Activated CD4-positive, alpha-beta T cell treated with anti-CD3 and anti-CD28 coated beads, Interleukin-2, amount 10 ng/mL, durations not matched to agents 7 days and 5 days (primary cell): ENCODE measurements at places on chromosomes 2 and 18. TPM values are rescaled to one million over a fixed set of nuclear protein-coding genes. Genes with fewer than 3 reads are reported as not detected.
A peak's percentile ranks its signal among the peaks of the same experiment; 100 is the strongest.

GRCh38 chr2:180952082-180952481, 28.3 kb upstream of the UBE2E3 start:
- H3K27ac ChIP-seq, result no peak overlapping the region
- no peaks in the 10 kb centered on the region for H3K36me3 ChIP-seq
- DNase-seq, result no peak
- peaks cover 23% of the 10 kb centered on the region for H3K27me3 ChIP-seq
- peaks cover 5% of the 10 kb centered on the region for H3K4me1 ChIP-seq
- H3K4me3 ChIP-seq, result no peak overlapping the region

- no peak overlapping the region for H3K27ac ChIP-seq
- no peak for DNase-seq
- H3K4me3 ChIP-seq, result no peak overlapping the region
- H3K4me1 ChIP-seq, result peaks cover 6% of the 10 kb centered on the region
Measured at GRCh38 chr18:13026583-13027270, 35.6 kb downstream of the CEP192 start.

- no peak overlapping the region for H3K27ac ChIP-seq
- no peak for DNase-seq
- H3K4me1 ChIP-seq, result no peaks in the 10 kb centered on the region
- no peak overlapping the region for H3K4me3 ChIP-seq
- no peaks in the 10 kb centered on the region for H3K36me3 ChIP-seq
Measured at GRCh38 chr18:8901019-8901418, 195.7 kb downstream of the MTCL1 start.

DNA sequence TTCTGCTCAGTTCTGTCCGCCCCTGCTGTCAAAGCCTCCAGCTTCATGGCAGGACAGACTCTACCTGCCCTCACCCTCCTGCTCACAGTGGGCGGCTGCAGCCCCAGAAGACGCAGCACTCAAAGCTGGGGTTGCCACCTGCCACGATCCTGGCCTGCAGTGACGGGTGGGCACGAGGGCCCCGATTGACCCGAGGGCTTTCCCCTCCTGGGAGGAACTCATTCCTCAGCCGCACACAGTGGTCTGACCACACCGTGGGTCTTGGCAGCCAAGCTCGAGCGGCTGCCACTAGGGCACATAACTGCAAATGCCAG, 47.1 kb downstream of the HS6ST1 start:
- H3K4me1 ChIP-seq, result peaks cover 3% of the 10 kb centered on the region
- no peaks in the 10 kb centered on the region for H3K27me3 ChIP-seq
- H3K36me3 ChIP-seq, result peaks cover 12% of the 10 kb centered on the region
- no peak overlapping the region for H3K27ac ChIP-seq

DNA sequence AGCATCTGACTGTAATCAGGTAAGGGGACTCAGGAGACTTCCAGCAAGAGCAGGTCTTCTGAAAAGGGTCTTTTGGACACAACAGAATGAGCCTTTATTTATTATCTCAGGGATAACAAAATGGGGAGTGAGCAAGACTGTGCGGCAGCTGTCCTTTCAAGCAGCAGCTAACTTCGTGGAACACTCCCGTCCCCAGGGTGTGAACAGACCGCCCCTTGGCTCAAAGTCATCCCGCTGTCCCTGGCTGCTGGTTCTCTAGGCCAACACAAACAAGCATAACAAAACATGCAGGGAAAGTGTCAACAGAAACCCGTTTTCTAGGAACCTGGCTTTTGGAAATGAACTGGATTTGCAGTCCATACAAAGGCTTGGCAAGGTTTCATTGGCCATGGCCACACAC, 787.9 kb upstream of the FANCL start:
- DNase-seq, result no peak
- H3K4me3 ChIP-seq, result no peak overlapping the region
- H3K27me3 ChIP-seq, result no peaks in the 10 kb centered on the region
- no peaks in the 10 kb centered on the region for H3K36me3 ChIP-seq
- H3K4me1 ChIP-seq, result no peaks in the 10 kb centered on the region

DNA sequence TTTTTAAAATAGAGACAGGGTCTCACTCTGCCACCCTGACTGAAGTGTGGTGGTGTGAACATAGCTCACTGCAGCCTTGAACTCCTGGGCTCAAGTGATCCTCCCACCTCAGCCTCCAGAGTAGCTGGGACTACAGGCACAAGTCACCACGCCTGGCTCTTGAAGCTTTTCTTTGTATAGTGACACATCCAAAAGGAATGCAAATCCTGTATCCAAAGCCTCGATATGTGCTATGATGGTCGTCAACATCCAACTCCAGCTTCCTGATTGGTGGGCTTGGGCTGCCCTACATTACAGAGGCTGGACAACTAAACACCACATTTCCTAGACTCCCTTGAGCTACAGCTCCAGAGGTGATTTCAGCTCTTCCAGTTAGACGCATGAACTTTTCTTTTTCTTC, 101.7 kb upstream of the PGAP1 start:
- no peak overlapping the region for H3K4me3 ChIP-seq
- H3K27me3 ChIP-seq, result no peaks in the 10 kb centered on the region
- peak overlapping the region; percentile 6 for H3K27ac ChIP-seq
- peaks cover 82% of the 10 kb centered on the region for H3K36me3 ChIP-seq
- peaks cover 36% of the 10 kb centered on the region for H3K4me1 ChIP-seq

CABYR gene
- 1.3 TPM for total RNA-seq

PAX8 gene
- 0.74 TPM for total RNA-seq

- DNase-seq, result no peak
- no peak overlapping the region for H3K4me3 ChIP-seq
- peaks cover 15% of the 10 kb centered on the region for H3K4me1 ChIP-seq
- H3K27me3 ChIP-seq, result peaks cover 6% of the 10 kb centered on the region
- H3K27ac ChIP-seq, result no peak overlapping the region
- no peaks in the 10 kb centered on the region for H3K36me3 ChIP-seq
Measured at GRCh38 chr2:213247566-213247965, 36.7 kb upstream of the SPAG16 start.

STEAP3 gene
- total RNA-seq, result 0.06 TPM

- no peak overlapping the region for H3K27ac ChIP-seq
- H3K4me3 ChIP-seq, result no peak overlapping the region
- DNase-seq, result no peak
- H3K36me3 ChIP-seq, result no peaks in the 10 kb centered on the region
Measured at GRCh38 chr18:55038162-55038561, 78.9 kb upstream of the CCDC68 start.

DNA sequence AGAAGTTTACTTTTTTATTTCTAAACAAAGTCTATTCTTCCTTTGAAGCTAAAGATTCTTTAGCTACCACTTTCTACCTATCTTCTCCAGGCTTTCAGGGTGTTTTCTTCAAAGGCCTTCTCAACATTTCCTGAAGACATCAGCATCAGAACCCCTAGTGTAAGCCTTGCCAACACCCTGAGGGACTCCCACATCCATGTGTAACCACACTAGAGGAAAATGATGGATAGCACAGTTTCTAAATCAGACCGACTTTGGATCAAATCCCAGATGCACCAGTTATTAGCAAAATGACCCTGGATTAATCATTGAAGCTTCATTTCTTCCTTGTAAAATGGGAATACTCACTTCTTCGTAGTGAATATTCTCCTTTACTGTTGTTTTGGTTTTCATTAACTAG, 4.7 kb upstream of the TTN start:
- no peak overlapping the region for H3K27ac ChIP-seq
- no peaks in the 10 kb centered on the region for H3K36me3 ChIP-seq
- no peak overlapping the region for H3K4me3 ChIP-seq
- no peaks in the 10 kb centered on the region for H3K27me3 ChIP-seq
- no peak for DNase-seq
- H3K4me1 ChIP-seq, result no peaks in the 10 kb centered on the region

GRCh38 chr2:19971691-19972090, 18.2 kb downstream of the WDR35 start:
- H3K4me3 ChIP-seq, result no peak overlapping the region
- H3K36me3 ChIP-seq, result peaks cover 2% of the 10 kb centered on the region
- H3K27ac ChIP-seq, result peak overlapping the region; percentile 84
- peaks cover 12% of the 10 kb centered on the region for H3K4me1 ChIP-seq
- no peaks in the 10 kb centered on the region for H3K27me3 ChIP-seq
- peak; percentile 15 for DNase-seq

DNA sequence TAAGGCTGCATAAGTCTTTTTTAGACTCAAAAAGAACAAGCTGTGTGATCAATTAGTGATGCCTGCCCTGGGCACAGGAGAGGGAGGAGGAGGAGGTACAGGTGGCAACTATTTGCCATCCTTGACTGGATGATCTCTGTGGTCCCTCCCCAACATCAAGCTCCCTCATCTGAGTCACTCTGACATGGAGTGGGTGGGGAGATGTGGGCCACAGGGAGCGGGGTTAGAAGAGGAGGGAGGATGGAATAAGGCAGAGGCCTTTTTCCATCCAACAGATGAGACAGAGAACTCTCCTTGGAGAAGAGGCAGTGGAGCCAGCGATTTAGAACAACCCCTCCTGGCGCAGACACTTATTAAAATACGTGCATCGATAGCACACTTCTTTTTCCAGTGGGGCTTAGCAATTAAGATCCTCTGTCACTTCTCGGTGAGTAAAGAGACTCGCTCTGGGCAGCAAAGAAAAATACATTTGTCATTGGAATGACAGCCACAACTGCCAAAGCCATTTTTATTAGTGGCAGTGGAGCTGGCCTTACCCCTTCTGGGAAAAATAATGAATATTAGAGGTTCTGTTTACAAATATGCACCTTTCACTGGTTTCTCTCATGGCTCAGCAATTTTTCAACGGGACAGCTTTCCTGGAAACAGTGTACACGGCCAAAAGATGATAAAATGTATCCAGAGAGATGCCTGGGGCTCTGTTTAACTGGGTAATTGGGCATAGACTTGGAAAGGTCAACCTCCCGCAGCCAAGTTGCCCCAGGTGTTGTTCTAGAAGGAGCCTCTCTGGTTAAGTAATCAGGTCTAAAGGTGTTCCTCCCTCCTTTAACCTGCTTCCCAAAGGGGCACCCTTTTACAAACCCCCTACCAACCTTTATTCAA, 238.4 kb upstream of the CXCR4 start:
- no peak for DNase-seq
- peaks cover 7% of the 10 kb centered on the region for H3K4me1 ChIP-seq
- no peaks in the 10 kb centered on the region for H3K27me3 ChIP-seq
- no peak overlapping the region for H3K27ac ChIP-seq
- H3K4me3 ChIP-seq, result no peak overlapping the region
- H3K36me3 ChIP-seq, result no peaks in the 10 kb centered on the region

GRCh38 chr2:21034972-21035279, 8.9 kb downstream of the APOB start:
- H3K36me3 ChIP-seq, result no peaks in the 10 kb centered on the region
- H3K4me3 ChIP-seq, result no peak overlapping the region
- peaks cover 6% of the 10 kb centered on the region for H3K27me3 ChIP-seq
- no peak for DNase-seq
- H3K4me1 ChIP-seq, result no peaks in the 10 kb centered on the region

CGREF1 gene
- 1.3 TPM for total RNA-seq

DNA sequence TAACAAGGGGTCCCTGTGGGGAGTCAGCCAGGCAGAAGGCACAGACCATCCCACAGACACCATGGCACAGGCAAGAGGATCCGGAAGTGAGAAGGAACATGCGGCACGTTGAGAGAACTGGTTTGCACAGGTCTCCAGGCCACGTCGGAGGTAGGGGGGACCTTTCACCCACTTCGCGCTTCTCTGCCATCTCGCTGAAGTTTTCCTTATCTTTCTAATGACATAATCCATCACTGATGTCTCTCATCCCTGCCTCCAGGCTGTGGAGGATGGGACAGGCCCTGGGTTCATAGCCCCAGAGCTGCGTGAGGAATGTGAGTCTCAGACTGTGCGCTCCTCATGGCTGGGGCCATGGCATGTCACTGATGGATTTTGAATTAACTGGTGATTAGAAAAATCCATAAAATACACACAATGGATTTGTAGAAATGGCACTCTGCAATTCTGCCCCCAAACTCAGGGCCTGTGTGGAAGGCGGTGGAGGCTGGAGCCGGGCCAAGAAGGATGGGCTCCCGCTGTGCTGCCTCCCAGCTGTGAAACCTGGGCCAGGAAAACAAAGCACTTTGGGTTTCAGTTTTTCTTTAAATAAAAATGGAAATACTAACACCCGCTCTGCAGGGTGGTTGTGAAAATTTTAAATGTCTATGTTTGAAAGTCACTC, 113.3 kb upstream of the ALKAL2 start:
- no peaks in the 10 kb centered on the region for H3K36me3 ChIP-seq
- H3K4me1 ChIP-seq, result no peaks in the 10 kb centered on the region
- no peaks in the 10 kb centered on the region for H3K27me3 ChIP-seq
- H3K27ac ChIP-seq, result no peak overlapping the region
- no peak for DNase-seq

GRCh38 chr18:10038268-10038667, 124.5 kb downstream of the VAPA start:
- no peak overlapping the region for H3K27ac ChIP-seq
- H3K4me1 ChIP-seq, result no peaks in the 10 kb centered on the region
- H3K36me3 ChIP-seq, result no peaks in the 10 kb centered on the region
- no peak for DNase-seq
- peaks cover 24% of the 10 kb centered on the region for H3K27me3 ChIP-seq
- H3K4me3 ChIP-seq, result no peak overlapping the region

GRCh38 chr18:54946149-54946581, 13.1 kb downstream of the CCDC68 start:
- peak; percentile 38 for DNase-seq
- peaks cover 15% of the 10 kb centered on the region for H3K4me1 ChIP-seq
- no peaks in the 10 kb centered on the region for H3K36me3 ChIP-seq
- H3K27ac ChIP-seq, result peak overlapping the region; percentile 94
- H3K4me3 ChIP-seq, result peak overlapping the region; percentile 80

- H3K27ac ChIP-seq, result peak overlapping the region; percentile 78
- H3K4me1 ChIP-seq, result peaks cover 27% of the 10 kb centered on the region
- H3K27me3 ChIP-seq, result peaks cover 24% of the 10 kb centered on the region
- H3K4me3 ChIP-seq, result peak overlapping the region; percentile 80
Measured at GRCh38 chr2:173076581-173077345, 1.1 kb downstream of the MAP3K20 start.

CPO gene
- not detected for total RNA-seq

DNA sequence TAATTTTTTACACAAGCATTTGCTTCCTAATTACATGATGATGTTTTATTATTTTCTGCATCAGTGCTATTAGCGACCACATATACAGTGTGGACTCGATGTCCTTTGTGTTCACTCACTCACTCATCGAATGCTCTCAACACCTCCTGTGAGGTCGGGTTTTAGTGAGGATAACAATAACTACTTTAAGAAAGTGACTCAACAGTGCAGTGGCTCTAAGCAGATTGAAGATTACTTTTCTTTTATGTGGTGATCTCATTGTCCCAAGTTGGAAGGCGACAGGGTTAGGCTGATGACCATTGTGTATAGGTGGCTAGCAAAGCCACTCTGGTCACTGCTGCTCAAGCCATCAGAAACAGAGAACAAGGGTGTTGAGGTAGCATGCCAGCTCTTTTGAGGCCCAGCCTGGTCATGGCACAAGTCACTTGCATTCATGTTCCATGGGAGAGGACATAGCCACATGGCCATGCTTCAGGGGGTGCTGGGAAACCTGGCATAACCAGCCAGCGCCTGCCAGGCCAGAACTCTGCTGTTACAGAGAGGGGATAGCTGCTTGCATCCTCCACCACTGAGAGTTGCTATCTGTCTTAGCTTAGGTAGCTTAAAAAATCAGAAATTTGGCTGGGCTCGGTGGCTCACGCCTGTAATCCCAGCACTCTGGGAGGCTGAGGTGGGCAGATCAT, 60.4 kb downstream of the PDCL3 start:
- H3K27me3 ChIP-seq, result peaks cover 6% of the 10 kb centered on the region
- no peak overlapping the region for H3K4me3 ChIP-seq
- no peak for DNase-seq
- H3K36me3 ChIP-seq, result no peaks in the 10 kb centered on the region
- peaks cover 4% of the 10 kb centered on the region for H3K4me1 ChIP-seq
- H3K27ac ChIP-seq, result no peak overlapping the region

GRCh38 chr2:10346929-10347561, 44.3 kb downstream of the HPCAL1 start:
- H3K4me1 ChIP-seq, result peaks cover 39% of the 10 kb centered on the region
- H3K36me3 ChIP-seq, result peaks cover 5% of the 10 kb centered on the region
- no peaks in the 10 kb centered on the region for H3K27me3 ChIP-seq
- H3K4me3 ChIP-seq, result no peak overlapping the region
- H3K27ac ChIP-seq, result no peak overlapping the region
